NCI-H446 (cell line): ENCODE measurements at places on chromosomes 7 and 10.

DNA sequence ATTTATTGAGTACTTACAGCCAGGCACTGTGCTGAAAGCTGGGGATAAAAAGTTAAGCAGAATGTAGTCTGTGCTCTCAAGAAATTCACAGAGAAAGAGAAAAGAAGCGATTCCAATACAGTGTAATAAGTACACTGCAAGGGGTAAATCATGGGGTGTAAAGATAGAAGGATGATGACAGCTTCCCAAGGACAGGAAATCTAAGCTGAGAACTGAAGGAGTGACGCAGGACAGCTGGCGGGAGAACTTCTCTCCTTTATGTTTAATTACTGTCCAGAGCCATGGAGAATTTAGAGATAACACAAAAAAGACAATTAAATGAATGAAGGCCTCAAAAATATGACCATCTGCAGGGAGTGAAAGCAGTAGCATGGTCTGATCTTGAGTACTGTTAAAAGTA, 34.8 kb downstream of the C7orf33 start:
- DNase-seq: no peak

GRCh38 chr7:23184709-23185359, 3.0 kb downstream of the NUP42 start:
- peak; percentile 60 for DNase-seq

DNA sequence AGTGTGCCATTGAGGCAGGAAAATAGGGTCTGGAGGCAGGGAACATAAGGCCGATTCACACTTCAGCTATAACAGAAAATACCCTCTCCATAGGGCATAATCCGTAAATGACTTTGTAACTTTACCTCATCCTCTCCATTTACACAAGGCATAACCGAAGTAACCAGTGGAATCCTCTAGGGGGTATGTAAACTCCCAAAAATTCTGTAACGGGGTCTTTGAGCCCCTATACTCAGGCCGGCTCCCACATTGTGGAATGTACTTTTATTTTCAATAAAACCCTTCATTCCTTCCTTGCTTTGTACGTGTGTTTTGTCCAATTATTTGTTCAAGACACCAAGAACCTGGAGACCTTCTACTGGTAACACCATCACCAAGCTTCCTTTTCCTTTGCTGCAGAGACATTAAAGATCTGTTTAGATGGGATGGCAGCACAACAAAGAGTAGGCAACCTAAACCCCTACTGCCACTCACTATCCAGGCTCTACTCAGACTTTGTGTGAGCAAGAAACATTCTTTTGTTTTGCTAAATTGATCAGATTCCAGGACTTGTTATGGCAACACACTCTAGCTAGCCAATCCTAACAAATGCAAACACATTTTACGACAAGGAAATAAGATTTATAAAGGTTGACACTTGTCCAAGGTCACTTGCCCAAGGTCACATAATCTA, 99.3 kb downstream of the DGKI start:
- DNase-seq: no peak

GRCh38 chr10:34374356-34375045, 440.6 kb downstream of the PARD3 start:
- no peak for DNase-seq

DNA sequence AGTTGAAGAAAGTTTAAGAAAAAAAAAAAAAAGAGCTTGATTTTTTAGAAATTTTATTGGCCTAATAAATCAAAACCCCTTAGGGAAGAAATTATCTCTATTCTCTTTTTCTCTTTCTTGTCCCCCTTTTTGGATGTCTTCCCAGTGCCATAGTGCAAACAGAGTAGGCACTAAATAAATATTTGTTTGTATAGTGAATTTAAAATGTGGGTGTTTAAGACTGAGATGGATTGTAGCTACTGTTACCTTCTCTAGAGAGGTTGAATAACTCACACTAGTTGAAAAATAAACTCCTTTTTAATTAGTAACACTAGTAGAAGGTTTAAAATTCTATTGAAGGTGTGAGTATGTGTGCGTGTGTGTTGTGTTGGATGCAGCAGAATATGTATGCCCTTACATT, 783.8 kb downstream of the NXPH1 start:
- no peak for DNase-seq

GRCh38 chr10:69004821-69005220, 16.2 kb downstream of the KIFBP start:
- DNase-seq: no peak
